ENCODE measurements at places on chromosomes 7 and 10. TPM values are rescaled to one million over a fixed set of nuclear protein-coding genes. Genes with fewer than 3 reads are reported as not detected.

GRCh38 chr7:50685135-50686065 is 97.3 kb downstream of the GRB10 start:
- DNase-seq = peak; percentile 21

DNA sequence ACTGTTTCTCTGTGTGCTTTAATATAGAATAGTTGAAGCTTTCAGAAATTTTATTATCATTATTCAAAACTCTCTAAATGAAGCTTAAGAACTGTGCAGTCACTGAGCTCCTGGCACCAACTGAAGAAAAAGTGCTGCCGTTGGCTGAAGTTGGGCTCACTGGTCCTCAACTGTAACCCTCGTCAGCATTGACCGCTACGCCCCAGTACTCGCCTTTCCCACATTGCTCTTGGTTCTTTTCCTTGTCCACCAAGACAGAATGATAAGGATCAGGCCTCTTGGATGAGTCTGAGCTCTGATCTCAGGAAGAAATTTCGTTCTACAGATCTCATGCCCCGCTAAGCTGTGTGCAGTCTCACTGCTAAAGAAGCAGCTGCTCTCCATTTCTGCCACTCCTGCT is 7.9 kb upstream of the TAF3 start:
- DNase-seq = no peak

DNA sequence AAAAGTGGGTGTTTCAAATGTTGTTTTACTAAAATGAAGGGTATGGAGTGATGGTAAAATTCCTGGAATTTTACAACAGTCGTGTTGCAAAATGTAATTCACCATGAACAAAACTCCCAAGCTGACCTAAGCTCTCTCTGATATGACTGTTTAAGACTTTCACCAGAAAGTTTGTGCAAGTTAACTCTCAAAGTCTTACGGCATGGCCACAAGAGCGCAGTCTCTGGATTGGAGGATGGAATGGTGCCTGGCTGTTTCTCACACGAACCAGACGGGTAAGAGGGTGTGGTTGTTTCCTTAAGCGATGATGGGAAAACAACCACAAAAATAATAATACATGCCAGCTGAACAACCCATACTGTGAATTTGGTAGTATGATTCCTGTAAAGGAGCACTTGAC is 662.5 kb downstream of the KCNMA1 start:
- no peak for DNase-seq

GRCh38 chr10:123134915-123135414 is 805 bp upstream of the HMX3 start:
- no peak for DNase-seq

DNA sequence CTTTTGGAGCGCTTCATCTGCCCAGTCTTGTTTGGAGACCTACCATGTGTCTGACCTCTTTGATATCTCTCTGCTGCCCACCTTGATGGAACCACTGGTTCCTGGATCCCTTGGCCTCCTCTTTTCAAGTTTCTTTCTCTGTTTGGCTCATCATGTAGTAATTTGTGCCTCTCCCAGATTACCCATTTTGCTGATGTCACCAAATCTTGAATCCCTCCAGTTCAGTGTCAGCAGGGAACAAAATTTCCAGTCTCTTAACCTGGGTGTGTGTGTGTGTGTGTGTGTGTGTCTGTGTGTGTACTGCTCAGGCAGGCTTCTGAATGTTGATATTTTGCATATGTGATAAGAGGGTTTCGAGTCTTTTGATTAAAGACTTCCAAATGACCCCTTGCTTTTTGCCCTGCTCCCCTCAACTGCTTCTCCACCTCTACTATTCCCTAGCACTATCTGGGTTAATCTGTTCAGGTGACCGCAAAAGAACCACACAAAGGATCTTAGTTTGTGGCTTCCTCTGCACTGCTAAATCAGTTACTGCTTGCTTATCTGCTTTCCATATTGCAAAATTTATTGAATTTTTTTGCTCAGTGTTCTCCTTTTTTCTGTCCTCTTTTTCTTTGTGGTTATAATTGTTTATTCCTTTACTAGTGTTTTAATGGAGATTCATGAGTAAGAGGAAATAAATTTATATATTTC is 25.7 kb downstream of the MYO3A start:
- DNase-seq = no peak

- DNase-seq = no peak
Measured at GRCh38 chr10:92697663-92698511, 8.1 kb downstream of the HHEX start.

DNA sequence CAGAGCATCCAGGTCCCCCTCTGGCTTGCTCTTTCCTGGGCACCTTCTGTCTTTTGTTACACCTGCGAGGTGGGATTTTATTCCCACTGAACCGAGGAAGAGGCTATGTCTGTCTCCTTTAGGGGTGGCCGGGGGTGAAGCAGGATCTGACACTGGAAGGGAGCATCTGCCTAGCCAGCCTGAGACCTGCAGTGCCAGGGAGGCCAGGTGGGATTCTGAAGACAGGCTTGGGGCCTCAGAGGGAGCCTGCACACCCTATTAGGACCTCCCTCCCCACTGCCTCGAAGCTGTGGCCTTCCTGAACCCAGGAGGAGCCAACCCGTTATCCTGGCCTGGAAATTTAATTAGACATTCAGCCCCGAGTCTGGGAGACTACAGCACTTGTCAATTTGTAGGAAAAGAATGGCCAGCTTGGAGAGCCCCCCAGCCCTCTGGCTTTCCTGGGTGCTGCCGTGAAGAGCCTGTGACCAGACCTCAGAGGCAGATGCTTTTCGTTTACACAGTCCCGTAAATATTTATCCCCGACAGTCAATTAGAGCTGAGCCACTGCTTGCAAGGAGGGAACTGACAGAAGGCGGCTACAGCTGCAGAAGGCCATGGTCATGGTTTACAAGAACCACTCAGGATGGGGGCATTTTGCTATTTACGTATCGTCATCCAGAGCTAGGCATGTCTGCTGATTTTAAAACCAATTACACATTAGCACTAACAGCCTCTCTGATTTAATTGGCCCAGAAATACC is 19.7 kb downstream of the CHAT start:
- no peak for DNase-seq

FAM107B gene
- total RNA-seq = 45.1 TPM

DNA sequence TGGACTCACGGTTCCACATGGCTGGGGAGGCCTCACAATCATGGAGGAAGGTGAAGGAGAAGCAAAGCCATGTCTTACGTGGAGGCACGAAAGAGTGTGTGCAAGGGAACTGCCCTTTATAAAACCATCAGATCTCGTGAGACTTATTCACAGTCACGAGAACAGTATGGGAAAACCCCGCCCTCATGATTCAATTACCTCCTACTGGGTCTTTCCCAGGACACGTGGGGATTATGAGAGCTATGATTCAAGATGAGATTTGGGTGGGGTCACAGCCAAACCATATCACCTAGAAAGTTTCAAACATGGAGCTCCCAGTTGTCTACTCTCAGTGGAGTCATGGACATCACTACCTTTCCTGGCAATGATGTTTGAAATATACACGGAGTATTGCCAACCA is 49.6 kb downstream of the CYCS start:
- DNase-seq = no peak

EPO gene
- total RNA-seq = not detected

ERVW-1 gene
- 0.20 TPM for total RNA-seq

DNA sequence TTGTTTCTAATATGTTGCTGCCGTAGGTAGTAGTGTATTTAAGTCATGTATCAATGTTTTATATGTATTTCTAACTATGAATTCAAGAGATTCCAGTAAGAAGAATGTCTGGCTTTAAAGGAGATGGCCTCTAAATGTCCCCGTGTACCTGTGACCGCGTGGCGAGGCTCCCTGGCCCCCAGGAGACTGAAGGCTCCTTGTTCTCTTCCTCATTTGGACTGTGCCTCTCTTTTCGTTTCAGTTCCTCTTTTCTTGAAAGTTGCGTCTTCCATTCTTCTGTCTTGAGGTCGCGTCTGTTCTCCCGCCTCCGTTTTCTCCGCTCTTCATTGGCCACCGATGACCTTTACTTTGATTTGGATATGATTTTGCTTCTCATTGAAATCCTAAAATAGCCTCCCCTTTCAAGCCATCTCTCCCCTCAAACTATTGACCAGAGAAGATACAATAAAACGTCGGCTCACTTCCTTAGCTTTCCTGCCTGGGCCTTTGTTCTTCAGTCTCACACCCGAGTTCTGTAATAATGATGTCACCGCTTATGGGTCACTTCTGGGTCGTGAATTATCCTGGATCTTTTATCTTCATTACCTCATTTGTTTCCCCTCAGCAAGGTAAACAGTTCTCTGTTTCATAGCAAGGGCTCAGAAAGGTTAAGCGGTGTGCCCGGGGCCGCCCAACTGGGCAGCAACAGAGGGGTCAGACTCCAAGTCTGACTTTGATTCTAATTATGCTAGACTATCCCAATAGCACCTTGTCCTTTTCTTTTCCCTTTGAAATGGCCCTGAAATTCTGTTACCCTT is 28.7 kb downstream of the WIPI2 start:
- no peak for DNase-seq

- no peak for DNase-seq
Measured at GRCh38 chr7:130894146-130894908, 160.3 kb upstream of the KLF14 start.

PPP1R9A gene
- 15.0 TPM for total RNA-seq

TSPAN15 gene
- total RNA-seq = 23.4 TPM

- peak; percentile 7 for DNase-seq
Measured at GRCh38 chr7:33757563-33758165, 147.7 kb upstream of the BMPER start.

AKR1C1 gene
- 2.5 TPM for total RNA-seq

AKR1D1 gene
- total RNA-seq = not detected

STEAP1 gene
- total RNA-seq = 16.3 TPM

UCN3 gene
- total RNA-seq = not detected

DNA sequence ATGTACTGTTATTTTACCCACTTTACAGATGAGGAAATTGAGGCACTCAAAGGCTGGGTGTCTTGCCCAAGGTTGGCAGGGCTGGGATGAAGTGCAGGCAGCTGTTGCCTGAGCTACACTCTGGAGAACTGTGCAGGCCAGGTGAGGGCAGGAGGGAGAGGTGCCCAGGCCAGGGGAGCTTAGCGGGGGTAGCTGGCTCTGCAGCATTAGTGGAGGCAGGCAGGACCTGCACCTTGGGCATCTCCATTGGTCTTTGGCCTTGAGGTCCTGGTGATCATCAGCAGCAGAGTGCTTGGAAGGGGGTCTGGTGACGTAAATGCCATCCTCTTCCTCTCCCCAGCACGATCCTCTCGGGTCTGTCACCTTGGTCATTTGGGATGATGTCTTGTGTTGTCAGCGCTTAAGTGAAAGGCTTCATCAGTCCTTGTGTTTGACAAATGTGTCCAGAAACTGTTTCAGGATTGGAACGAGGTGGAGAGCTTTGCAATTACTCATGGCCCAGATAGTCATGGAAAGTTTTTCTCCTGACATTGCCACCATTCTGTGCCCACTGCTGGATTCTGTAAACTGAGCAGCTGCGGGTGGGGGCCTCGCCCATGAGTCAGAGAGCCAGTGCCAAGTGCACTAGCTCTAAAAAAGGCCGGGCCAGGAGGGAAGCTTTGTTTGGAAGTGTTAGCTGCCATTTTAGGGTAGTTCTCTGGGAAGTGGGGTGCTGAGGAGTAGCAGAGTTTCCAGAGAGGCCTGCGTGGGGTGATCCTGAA is 47.6 kb downstream of the TSPAN15 start:
- DNase-seq = no peak

- DNase-seq = peak; percentile 28
Measured at GRCh38 chr10:99325281-99325680, 3.9 kb upstream of the CNNM1 start.

Data from skin of body (tissue), 3 donors.